B cell (primary cell): ENCODE measurements at places on chromosomes 6 and 20. TPM values are rescaled to one million over a fixed set of nuclear protein-coding genes. Genes with fewer than 3 reads are reported as not detected.

The HSPA1L gene
- 2.0 and 2.4 TPM in 2 replicates for total RNA-seq

The PHACTR1 gene
- 121 and 129 TPM in 2 replicates for total RNA-seq

The MRAP2 gene
- total RNA-seq: not detected in 2 replicates

The ADGRF1 gene
- not detected in 2 replicates for total RNA-seq

The BMP5 gene
- not detected in 2 replicates for total RNA-seq

The ADGRF5 gene
- total RNA-seq: not detected in 2 replicates

The GABRR1 gene
- total RNA-seq: not detected in 2 replicates

The PTCHD4 gene
- total RNA-seq: not detected in 2 replicates

The NT5E gene
- total RNA-seq: 23.2 and 24.8 TPM in 2 replicates

The WFDC9 gene
- total RNA-seq: not detected in 2 replicates

The CFB gene
- not detected in 2 replicates for total RNA-seq

The ARFGEF3 gene
- not detected in 2 replicates for total RNA-seq

- no peak overlapping the region for H3K4me3 ChIP-seq
- H3K36me3 ChIP-seq: no peaks in the 10 kb centered on the region
- DNase-seq: no peak
- H3K27ac ChIP-seq: no peak overlapping the region
These were observed 6.3 kb downstream of the SAMD5 start for GRCh38 chr6:147514831-147515230.

GRCh38 chr20:21356386-21356785 is 40.9 kb downstream of the NKX2-4 start:
- H3K36me3 ChIP-seq: peaks cover 55% of the 10 kb centered on the region
- DNase-seq: no peak
- no peak overlapping the region for H3K4me3 ChIP-seq
- no peak overlapping the region for H3K27ac ChIP-seq

DNA sequence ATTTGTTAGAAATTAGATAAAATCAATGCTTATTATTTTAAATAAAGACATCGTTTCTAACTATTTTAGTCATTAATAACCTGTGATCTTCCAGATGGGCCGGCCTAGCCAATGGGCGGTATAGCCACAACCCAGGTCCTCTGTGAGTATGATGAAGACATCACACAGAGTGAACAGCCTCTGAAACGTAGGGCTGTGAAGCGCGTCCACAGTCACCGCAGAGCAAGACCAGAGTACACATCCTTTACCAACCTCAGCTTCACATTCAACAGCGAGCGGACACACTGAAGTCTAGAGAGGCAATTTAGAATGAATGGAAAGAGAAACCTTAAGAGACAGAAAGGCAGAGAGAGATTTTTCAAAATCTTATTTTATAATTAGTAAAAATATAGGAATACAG is 125.0 kb upstream of the RPS6KA2 start:
- no peaks in the 10 kb centered on the region for H3K36me3 ChIP-seq
- H3K27ac ChIP-seq: no peak overlapping the region
- peaks cover 26% of the 10 kb centered on the region for H3K4me1 ChIP-seq
- H3K4me3 ChIP-seq: no peak overlapping the region
- peak; percentile 49 for DNase-seq

GRCh38 chr6:43887906-43888683 is 118.1 kb downstream of the VEGFA start:
- no peak overlapping the region for H3K27ac ChIP-seq
- no peak for DNase-seq
- H3K4me1 ChIP-seq: peaks cover 4% of the 10 kb centered on the region
- H3K4me3 ChIP-seq: no peak overlapping the region
- no peaks in the 10 kb centered on the region for H3K36me3 ChIP-seq

DNA sequence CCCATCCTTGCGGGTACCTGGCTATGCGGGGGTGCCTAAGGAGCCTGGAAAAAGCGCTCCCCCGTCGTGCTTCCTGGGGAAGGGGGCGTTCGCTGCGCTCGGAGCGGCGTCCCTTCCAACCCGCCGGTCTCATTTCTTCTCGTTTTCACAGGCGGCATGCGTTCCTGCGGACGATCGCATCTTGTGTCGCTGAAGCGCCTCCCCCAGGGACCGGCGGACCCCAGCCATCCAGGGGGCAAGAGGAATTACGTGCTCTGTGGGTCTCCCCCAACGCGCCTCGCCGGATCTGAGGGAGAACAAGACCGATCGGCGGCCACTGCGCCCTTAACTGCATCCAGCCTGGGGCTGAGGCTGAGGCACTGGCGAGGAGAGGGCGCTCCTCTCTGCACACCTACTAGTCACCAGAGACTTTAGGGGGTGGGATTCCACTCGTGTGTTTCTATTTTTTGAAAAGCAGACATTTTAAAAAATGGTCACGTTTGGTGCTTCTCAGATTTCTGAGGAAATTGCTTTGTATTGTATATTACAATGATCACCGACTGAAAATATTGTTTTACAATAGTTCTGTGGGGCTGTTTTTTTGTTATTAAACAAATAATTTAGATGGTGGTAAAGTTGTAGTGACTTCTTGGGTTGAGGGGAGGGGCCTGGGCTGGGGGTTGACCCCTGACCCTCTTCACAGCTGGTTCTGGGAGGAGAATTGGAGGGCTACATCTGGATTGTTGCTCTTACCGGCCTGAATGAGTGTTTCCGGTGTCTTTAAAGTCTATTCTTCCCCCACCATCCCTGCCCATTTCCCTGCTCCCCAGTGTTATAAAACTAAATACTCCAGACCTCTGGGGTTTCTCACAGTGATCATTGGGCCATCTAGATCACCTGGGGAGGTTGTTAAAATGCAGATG is 1.1 kb downstream of the ID1 start:
- no peaks in the 10 kb centered on the region for H3K36me3 ChIP-seq
- H3K4me1 ChIP-seq: peaks cover 26% of the 10 kb centered on the region
- peaks cover 19% of the 10 kb centered on the region for H3K27me3 ChIP-seq
- H3K27ac ChIP-seq: no peak overlapping the region
- peak; percentile 55 for DNase-seq
- H3K4me3 ChIP-seq: peak overlapping the region; percentile 79

- peaks cover 23% of the 10 kb centered on the region for H3K4me1 ChIP-seq
- peak overlapping the region; percentile 61 for H3K4me3 ChIP-seq
- peaks cover 40% of the 10 kb centered on the region for H3K27me3 ChIP-seq
- no peak overlapping the region for H3K27ac ChIP-seq
- peak; percentile 63 for DNase-seq
- H3K36me3 ChIP-seq: no peaks in the 10 kb centered on the region
These were observed 646 bp upstream of the CPNE5 start for GRCh38 chr6:36839749-36840431.

GRCh38 chr6:135106611-135107010 is 52.0 kb upstream of the HBS1L start:
- H3K36me3 ChIP-seq: no peaks in the 10 kb centered on the region
- no peak overlapping the region for H3K4me3 ChIP-seq
- no peak overlapping the region for H3K27ac ChIP-seq
- no peaks in the 10 kb centered on the region for H3K27me3 ChIP-seq

DNA sequence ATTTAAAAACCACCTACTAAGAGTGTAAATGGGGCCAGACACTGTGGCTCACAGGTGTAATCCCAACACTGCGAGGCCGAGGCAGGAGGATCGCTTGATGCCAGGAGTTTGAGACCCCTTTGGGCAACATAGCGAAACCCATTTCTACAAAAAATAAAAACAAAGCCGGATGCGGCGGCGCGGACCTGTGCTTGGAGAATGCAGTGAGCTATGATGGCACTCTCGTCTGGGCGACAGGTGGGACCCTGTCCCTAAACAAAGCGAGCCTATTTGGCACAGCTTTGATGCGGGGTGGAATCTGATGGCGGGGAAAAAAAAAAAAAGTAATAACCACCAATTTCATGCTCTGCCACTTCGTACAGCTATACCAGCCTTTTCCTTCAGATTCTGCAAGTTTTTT is 1.1 kb downstream of the TCP1 start:
- peaks cover 3% of the 10 kb centered on the region for H3K36me3 ChIP-seq
- peak overlapping the region; percentile 96 for H3K4me3 ChIP-seq
- DNase-seq: no peak
- no peaks in the 10 kb centered on the region for H3K27me3 ChIP-seq
- H3K27ac ChIP-seq: peak overlapping the region; percentile 70
- H3K4me1 ChIP-seq: peaks cover 32% of the 10 kb centered on the region

GRCh38 chr6:136411025-136411325 is 121.3 kb upstream of the BCLAF1 start:
- no peak overlapping the region for H3K27ac ChIP-seq
- H3K27me3 ChIP-seq: no peaks in the 10 kb centered on the region
- no peak overlapping the region for H3K4me3 ChIP-seq
- no peak for DNase-seq
- no peaks in the 10 kb centered on the region for H3K36me3 ChIP-seq

DNA sequence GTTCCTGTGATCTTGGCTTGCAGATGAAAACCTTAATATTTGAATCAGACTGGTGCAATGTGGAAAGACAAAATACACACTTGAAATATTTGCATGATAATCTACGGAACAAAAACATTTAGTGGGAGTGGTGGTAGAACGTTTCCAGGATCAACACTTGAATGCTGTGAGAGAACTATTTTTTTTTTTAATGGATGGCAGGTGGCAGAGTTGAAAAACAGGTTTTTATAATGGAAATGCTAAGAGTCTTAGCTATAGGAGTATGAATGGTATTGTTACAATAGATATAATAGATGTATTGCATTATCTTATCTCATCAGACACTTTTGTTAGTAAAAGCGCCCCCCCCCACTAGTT is 49.2 kb downstream of the CDKAL1 start:
- no peak overlapping the region for H3K27ac ChIP-seq
- H3K4me3 ChIP-seq: no peak overlapping the region
- no peaks in the 10 kb centered on the region for H3K4me1 ChIP-seq
- DNase-seq: no peak
